ENCODE measurements at places on chromosomes 2 and 18. TPM values are rescaled to one million over a fixed set of nuclear protein-coding genes. Genes with fewer than 3 reads are reported as not detected.

Gene CD8B2
- polyA plus RNA-seq = 0.07 TPM

Gene UGT1A8
- polyA plus RNA-seq = not detected

Gene TBR1
- under 0.01 TPM for polyA plus RNA-seq

Gene ANKRD53
- polyA plus RNA-seq = 10.2 TPM

Gene MAP3K19
- polyA plus RNA-seq = not detected

Gene AQP12B
- polyA plus RNA-seq = 158 TPM

Gene SKOR2
- not detected for polyA plus RNA-seq

Gene KCMF1
- polyA plus RNA-seq = 9.9 TPM

Gene PGAP1
- 2.3 TPM for polyA plus RNA-seq

Gene ANKRD62
- 1.6 TPM for polyA plus RNA-seq

Measured in pancreas (tissue), 10 donors.